ENCODE measurements at places on chromosomes 13 and 19.
A peak's percentile ranks its signal among the peaks of the same experiment; 100 is the strongest.

GRCh38 chr13:52921194-52921593 lies 72.8 kb upstream of the PCDH8 start:
- DNase-seq = no peak

- no peak for DNase-seq
Measured at GRCh38 chr13:103516015-103516795, 450.0 kb upstream of the SLC10A2 start.

- DNase-seq = peak; percentile 19
Measured at GRCh38 chr13:45368571-45368970, 27.6 kb upstream of the TPT1 start.

- DNase-seq = no peak
Measured at GRCh38 chr19:27975419-27976005, 1237.4 kb downstream of the UQCRFS1 start.

GRCh38 chr19:917323-918151 lies at the start of gene KISS1R:
KISS1R (plus strand) TSS chr19:917333; CDS start chr19:917503, 170 bp downstream.
- peak; percentile 33 for DNase-seq

DNA sequence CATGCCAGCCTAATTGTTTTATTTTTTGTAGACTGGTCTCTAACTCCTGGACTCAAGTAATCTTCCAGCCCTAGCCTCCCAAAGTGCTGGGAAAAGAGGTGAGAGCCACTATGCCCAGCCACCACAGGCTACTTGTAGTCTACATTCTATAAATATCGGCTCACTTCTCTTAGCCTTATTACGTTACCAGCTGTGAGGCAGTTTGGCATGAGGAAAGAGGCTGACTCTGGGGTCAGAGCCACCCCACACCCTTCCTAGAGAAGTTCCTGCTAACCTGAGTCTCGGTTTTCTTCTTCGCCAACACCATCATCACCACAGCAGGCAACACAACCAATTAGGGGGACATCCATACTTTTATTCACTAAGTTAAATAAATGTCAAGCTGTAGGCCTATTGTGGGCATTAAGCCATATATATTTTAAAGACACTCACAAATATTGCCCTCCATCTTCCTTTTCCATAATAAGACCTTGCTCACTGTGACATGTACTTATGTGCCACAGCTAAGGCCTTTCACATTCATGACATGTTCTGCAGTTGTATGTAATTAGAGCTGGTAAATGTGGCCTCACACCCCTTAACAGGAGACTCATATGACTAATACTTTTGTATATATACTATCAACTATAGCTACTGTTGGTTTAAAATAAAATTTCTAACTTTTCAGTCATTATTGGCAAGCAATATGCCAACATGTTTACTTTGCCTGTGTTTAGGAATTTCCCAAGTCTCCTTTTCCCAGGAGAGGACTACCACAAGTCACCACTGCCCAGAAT lies 5.7 kb downstream of the SLC25A30 start:
- peak; percentile 29 for DNase-seq

GRCh38 chr19:39160523-39160861 lies 34.9 kb downstream of the PAK4 start:
- peak; percentile 50 for DNase-seq

GRCh38 chr13:26310003-26310402 lies 56.1 kb downstream of the CDK8 start:
- no peak for DNase-seq

GRCh38 chr13:40228496-40228895 lies 437.9 kb downstream of the FOXO1 start:
- no peak for DNase-seq

GRCh38 chr19:13856497-13856896 lies 20.4 kb upstream of the NANOS3 start:
- no peak for DNase-seq

GRCh38 chr19:37955986-37956385 lies 49.0 kb downstream of the SIPA1L3 start:
- no peak for DNase-seq

DNA sequence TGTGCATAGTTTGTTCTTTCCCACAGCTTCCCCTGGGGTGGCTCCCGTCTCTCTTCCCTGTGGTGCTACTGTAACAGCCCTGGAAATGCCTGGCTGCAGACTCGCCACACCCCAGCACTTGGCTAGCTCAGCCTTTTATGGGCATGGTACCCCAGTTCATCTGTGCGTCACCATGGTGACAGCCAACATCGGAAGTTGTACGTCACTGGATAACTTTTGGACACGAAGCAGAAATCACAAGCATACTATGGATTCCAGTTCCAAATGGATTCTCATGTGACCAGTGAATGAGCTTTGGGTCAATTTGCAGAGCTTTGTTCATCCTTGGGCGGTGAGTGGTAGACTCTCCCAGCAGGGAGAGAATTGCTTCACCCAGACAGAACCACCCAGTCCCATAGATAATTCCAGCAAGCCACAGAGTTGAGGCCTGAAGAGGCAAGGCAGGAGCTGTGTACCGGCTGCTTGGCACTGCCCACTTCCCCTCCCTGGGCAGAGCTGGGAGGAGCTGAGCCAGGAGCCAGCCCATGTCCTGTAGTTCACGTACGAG lies 54.4 kb downstream of the COL4A2 start:
- DNase-seq = peak; percentile 80

GRCh38 chr19:30966486-30966885 lies 382.8 kb downstream of the TSHZ3 start:
- DNase-seq = no peak

DNA sequence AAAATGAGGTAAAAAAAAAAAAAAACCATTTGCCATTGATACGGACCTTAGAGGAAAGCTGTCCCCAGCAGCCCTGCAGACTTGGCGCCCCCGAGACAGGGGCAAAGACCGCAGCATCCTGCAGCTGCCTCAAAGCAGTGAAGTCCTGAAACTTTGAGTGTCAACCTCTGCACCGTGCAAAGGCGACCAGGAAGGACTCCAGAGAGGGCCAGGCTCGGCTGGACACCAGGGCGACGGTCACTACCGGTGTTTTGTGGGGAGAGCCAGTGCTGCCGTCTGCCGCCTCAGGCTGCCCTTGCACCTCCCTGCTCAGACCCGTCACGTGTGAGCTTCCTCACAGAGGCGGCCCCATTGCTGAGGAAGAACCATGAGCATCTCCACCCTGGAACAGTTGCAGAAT lies 146.7 kb upstream of the SPACA7 start:
- no peak for DNase-seq
